ENCODE measurements at places on chromosomes 16 and 17.
A peak's percentile ranks its signal among the peaks of the same experiment; 100 is the strongest.

DNA sequence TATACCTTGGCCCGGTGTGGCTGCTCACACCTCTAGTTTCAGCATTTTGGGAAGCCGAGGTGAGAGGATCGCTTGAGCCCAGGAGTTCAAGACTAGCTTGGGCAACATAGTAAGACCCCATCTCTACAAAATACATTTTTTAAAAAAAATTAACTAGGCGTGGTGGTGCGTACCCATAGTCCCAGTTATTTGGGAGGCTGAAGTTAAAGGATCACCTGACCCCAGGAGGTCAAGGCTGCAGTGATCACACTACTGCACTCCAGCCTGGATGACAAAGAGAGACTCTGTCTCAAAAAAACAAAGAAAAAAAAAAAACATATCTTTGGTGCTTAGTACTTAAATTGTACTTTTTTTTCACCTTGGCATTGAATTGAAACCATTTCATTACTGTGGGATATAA, 99.0 kb downstream of the CACNG1 start:
- no peak for DNase-seq

DNA sequence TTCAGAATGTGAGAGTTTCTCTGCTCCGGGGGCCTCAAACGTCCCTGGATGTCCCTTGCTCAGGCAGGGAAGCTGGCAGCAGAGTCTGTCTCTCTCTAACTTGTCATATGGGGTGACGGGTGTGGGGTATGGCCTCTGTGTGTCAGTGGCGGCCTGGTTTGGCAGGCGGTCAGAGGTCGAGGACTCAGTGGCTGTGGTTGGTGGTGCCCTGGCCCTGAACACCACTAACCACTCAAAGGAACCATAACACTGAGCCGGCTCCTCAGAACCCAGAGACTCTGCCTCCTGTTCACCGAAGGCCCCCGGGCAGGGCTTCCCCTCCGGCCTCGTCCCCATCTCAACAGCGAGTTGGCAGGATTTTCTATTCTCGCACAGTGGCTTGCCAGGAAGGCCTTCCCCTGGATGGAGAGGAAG, 677 bp downstream of the P2RX1 start:
- DNase-seq = no peak

- DNase-seq = no peak
Observed at GRCh38 chr16:68059804-68060203, 25.4 kb upstream of the NFATC3 start.

DNA sequence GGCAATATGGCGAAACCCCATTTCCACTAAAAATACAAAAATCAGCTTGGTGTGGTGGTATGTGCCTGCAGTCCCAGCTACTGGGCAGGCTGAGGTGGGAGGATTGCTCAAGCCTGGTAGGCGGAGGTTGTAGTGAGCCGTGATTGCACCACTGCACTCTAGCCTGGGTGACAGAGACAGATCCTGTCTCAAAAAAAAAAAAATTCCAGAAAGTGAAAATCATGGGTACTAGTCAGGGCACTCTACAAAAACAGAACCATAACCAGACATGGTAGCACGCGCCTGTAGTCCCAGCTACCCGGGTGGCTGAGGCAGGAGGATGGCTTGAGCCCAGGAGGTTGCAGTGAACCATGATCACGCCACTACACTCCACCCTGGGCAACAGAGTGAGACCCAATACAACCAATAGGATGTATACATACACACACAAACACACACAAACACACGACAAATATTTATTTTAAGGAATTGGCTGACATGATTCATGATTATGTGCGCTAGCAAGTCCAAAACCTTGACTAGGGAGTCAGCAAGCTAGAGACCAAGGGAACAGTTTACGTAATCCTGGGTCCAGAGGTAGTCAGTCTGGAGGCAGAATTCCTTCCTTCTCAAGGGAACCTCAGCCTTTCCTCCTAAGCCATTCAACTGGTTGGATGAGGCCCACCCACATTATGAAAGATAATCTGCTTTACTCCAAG, 11.6 kb upstream of the GP1BA start:
- no peak for DNase-seq

GRCh38 chr17:76690596-76691280, 20.0 kb downstream of the MXRA7 start:
- DNase-seq = no peak

GRCh38 chr17:33976831-33977230, 278.3 kb upstream of the CCL2 start:
- no peak for DNase-seq

DNA sequence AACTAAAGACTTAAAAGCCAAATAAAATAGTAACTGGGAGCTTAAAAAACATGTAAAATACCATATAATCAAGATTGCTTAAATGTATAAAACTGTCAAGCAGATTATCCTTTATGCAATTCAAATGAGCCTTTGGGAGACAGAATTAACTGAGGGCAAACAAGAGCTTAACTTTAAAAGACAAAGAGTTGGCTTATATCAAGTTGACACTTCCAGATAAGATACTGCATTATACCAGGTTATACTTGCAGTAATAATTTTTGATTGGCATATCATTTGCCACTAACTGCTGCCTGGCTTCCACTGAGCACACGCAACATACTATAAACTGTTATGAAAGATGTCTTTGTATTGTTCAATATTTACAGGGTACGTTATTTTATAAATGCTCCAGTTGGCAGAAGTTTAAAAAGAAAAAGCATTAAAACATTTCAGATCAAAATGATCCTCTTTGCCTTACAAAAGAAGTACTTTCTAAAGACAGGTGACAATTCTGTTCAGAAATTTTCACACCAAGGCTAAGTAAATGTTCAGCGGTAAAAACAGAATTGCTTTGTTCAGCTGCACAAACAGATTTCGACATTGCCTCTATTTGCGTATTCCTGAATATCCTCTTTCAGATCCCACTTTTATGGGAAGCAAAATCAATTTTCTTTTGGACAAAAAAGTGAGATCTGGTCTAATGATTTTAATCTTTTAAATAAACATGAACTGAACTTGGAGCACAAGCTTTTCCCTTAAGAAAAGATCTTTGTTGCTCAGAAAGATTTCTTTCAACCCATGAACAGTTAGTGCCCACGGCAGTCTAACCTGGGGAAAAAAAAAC, 50.7 kb downstream of the TOX3 start:
- no peak for DNase-seq

GRCh38 chr16:7547736-7548135, 215.1 kb downstream of the RBFOX1 start:
- DNase-seq = no peak

GRCh38 chr17:57655553-57655952, 89.5 kb downstream of the CCDC182 start:
- no peak for DNase-seq

DNA sequence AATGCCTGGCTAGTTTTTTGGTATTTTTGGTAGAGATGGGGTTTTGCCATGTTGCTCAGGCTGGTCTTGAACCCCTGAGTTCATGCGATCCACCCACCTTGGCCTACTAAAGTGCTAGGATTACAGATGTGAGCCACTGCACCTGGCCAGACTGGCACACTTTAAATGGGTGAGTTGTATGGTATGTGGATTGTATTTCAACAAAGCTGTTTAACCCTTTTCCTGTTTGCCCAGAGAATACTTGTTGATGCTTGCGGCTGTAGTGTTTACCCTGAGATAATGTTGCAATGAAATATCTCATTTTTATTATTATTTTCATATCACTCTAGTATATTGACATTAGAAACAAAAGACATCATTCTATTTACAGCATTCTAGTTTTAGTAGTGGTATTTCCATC, 17.1 kb upstream of the TMEM94 start:
- no peak for DNase-seq

GRCh38 chr17:32684087-32684958, 192.6 kb downstream of the MYO1D start:
- DNase-seq = no peak

DNA sequence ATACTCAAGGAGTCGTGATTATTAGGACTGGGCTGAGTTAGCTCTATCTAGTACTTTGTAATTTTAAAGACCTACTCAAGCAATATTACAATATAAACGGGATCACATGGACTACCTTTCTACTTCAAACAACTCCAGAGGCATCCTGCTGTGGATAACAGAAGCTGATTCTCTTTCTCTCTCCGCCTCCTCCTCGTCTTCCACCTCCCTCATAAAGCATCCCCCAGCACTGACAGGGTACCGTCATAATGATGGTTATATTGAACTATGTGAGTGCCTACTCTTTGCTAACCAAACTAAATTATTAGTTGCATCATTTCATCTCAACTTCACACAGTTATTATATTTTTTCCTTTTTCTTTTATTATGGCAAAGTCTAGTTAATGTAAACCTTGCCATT, 165.4 kb upstream of the FOXF1 start:
- no peak for DNase-seq

DNA sequence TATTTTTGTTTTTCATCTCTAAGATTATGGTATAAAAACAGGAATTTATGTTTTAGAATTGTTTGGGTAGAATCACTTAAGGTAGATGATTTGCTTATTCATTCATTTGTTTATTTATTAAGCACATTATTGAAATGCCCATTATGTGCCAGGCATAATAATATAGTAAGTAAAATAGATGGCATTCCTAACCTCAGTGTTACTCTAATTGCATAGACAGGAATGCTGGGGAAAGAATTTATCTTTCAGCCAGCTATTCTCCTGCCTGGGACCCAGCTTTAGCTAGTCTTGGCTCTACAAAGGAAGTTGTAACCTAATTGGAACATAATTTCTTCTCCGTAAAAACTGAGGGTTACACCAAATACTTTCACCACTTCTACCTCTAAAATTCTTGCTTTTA, 44.6 kb downstream of the NFAT5 start:
- DNase-seq = no peak

GRCh38 chr16:6335072-6335471, 997.6 kb upstream of the RBFOX1 start:
- DNase-seq = no peak

DNA sequence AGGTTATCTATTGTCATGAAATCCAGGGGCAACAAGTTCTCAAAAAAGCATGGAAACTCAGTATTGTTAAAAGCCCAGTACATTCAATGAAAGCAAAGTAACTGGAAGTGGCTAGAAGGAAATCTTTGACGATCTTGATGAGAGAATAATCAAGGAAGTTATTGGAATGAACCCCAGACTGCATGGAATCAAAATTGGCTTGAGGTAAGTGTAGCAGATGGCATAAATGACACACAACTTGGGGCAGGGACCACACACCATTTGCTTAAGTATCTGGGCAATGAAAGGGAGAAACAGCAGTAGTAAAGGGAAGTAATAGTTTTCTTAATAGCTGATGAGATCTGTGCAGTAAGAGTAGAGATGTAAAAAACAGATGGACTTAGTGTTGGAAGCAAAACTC, 238.0 kb downstream of the HS3ST3A1 start:
- DNase-seq = no peak

- DNase-seq = no peak
Observed at GRCh38 chr17:59406808-59407381, 75.4 kb downstream of the YPEL2 start.

DNA sequence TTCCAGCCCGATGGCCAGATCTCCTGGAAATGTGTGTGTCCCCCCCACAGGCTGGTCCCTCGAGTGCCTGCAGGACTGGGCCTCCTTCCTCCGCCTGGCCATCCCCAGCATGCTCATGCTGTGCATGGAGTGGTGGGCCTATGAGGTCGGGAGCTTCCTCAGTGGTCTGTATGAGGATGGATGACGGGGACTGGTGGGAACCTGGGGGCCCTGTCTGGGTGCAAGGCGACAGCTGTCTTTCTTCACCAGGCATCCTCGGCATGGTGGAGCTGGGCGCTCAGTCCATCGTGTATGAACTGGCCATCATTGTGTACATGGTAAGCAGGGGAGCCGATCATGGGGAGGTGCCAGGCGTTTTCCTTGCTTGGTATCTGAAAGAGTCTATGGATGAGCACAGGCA, 22.1 kb downstream of the SLC47A1 start:
- no peak for DNase-seq

DNA sequence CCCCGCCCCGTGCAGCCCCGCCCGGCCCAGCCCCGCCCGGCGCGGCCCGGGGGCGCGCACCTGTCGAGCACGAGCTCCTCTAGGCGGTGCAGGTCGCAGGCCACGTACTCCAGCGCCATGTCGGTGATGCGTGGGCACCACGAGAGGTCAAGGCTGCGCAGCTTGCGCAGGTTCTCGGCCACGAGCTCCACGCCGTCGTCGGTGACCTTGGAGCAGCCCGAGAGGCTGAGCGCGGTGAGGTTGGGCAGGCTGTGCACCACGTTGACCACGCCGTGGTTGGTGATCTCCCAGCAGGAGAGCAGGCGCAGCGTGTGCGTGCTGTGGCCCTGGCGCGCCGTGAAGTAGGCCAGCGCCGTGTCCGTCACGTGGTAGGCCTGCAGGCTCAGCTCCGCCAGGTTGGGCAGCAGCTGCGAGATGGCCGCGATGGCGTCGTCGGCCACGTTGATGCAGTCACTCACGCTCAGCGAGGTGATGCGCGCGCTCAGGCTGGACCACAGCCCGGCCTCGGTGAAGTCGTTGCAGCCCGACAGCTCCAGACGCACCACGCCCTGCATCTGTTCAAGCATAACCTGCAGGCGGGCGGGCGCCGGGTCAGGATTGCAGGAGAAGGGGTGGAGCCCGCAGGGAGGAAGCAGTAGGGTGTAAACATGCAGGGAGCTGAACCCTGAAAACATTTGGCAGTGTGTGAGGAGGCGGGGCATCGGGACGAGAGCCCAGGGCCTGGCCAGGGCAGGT, 5.3 kb upstream of the WDR24 start:
- DNase-seq = peak; percentile 56

DNA sequence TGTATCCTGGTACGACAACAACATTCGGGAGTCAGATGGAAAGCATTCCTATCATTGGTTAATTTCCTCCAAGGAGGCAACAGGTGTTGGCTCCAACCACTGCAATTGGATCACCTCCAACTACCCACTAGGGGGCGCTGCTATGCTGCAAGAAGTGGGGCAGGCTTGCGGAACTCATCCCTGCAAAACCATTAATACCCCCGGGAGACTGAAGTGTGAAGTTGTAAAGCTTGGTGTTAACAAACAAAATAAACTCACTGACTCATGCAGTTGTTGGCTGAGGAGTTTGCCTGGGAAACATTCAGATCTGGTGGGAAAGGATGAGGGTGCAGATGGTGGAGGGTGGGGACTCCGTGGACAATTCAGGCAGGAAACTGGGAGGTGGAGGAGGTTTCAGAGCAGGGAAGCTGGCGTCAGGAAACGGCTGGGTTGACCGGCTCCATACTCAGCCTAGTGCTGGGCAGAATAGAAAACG, 84.9 kb downstream of the HS3ST2 start:
- peak; percentile 29 for DNase-seq

- DNase-seq = no peak
Observed at GRCh38 chr17:60971515-60972369, 294.1 kb downstream of the BCAS3 start.

- DNase-seq = no peak
Observed at GRCh38 chr16:72769876-72770275, 278.1 kb downstream of the ZFHX3 start.

- no peak for DNase-seq
Observed at GRCh38 chr17:29613856-29614255, 8.9 kb downstream of the CORO6 start.

- no peak for DNase-seq
Observed at GRCh38 chr16:20259541-20259940, 67.8 kb downstream of the GP2 start.

DNA sequence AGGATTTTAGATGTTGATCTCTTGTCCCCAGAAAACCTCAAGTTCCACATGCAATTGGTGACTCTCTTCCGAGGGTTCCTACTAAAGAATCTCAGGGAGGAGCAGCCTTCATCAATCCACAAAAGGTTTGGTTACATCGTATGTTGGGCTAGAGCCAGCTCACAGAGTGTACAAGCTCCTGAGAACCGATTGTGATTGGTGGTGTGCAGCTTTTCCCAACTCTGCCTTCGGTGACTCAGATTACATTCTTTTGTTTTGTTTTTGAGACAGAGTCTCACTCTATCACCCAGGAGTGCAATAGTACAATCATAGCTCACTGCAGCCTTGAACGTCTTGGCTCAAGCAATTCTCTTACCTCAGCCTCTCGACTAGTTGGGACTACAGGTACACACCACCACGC, 172.4 kb downstream of the PMP22 start:
- no peak for DNase-seq

Data from CD8-positive, alpha-beta T cell (primary cell).